ENCODE measurements at places on chromosomes 11 and 22.

- DNase-seq = no peak
These were observed 95.8 kb upstream of the RCN1 start for GRCh38 chr11:31995032-31995431.

- no peak for DNase-seq
These were observed 4.3 kb downstream of the CBX6 start for GRCh38 chr22:38867471-38868285.

GRCh38 chr22:29275167-29275566, 7.1 kb downstream of the EWSR1 start:
- DNase-seq = no peak

DNA sequence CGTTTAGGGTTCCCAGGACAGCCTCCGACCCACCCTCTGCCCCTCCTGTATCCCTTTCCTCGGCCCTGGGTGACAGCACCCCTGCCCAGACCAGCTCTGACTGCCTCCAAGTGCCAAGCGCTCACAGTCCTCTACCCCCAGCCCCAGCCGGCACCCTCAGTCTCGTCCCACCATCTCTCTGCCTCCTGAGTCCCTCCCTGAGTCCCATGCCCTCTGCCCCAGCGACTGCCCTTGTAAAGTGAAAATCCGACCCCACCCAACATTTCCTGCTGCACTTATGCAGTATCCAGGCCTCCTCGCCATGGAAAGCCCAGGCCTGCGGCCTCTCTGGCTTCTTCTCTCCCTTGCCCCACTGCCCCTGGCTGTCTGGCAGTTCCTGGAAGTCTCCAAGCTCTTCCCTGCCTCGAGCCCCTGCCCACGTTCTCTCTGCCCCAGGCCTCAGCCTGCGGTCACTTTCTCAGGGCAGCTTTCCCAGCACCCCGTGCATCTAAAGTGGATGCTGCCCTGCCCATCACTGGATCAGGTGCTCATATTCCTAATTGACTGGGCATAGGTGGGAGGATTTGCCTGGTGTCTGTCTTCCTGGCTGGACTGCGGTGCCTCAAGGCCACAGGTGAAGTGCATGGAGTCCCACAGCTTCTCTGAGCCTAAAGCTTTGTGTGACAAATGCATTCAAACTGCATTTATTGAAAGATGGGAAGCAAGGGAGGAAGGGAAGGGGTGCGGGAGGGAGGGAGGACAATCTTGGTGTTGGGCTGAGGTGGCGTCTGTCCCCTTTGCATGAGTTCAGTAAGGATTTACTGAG, 17.7 kb upstream of the IL2RB start:
- DNase-seq = no peak

- no peak for DNase-seq
These were observed 97.7 kb upstream of the SORL1-AS1 start for GRCh38 chr11:121550247-121551030.

DNA sequence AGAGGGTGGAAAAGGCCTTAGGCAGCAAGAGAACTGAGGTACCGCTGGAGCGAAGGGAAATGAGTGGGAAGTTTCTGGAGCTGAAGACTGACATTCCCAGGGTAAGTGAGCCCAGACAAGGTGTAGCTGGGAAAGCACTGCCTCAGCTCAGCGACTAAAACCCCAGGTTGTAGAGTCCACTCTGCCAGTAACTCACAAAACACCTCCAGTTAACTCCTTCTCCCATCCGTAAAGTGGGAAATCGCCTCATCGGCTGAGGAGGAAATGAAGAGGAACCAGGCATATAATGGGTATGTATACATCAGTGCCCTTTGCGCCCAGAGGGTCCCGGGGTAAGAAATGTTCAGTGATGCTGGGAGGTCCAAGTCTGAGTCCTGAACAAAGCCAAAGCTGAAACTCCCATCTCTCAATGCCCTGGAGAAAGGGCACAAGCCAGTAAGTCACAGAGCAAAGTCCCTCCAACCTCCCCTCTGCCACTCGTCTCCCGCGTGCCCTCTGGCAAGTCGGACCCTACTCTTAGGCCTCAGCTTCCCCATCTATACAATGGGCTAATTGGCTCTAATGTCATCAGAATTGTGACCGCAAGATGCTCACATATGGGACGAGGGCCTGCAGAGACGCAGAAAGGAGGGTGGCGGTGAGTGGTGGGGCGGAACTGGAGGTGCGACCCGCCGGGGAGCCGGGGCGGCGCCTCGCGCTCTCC, 588 bp downstream of the VPS37C start:
- DNase-seq = no peak

DNA sequence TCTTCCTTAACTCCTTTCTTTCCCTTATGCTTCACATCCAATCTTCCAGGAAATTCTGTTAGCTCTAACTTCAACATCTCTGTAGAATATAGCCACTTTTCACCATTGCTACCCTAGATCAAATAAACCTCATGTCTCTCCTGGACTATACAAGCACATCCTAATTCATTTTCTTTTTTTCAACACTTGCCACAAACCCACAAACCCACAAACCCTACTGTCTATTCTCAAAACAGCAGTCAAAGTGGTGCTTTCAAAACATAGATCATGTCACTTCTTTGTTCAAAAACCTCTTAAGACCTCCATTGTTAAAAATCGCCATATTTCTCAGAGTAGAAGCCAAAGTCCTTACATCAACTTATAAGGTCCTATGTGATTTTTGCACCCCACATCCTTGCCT, 94.3 kb downstream of the PIWIL4 start:
- no peak for DNase-seq

GRCh38 chr22:22120160-22120559, 124.4 kb upstream of the VPREB1 start:
- no peak for DNase-seq

DNA sequence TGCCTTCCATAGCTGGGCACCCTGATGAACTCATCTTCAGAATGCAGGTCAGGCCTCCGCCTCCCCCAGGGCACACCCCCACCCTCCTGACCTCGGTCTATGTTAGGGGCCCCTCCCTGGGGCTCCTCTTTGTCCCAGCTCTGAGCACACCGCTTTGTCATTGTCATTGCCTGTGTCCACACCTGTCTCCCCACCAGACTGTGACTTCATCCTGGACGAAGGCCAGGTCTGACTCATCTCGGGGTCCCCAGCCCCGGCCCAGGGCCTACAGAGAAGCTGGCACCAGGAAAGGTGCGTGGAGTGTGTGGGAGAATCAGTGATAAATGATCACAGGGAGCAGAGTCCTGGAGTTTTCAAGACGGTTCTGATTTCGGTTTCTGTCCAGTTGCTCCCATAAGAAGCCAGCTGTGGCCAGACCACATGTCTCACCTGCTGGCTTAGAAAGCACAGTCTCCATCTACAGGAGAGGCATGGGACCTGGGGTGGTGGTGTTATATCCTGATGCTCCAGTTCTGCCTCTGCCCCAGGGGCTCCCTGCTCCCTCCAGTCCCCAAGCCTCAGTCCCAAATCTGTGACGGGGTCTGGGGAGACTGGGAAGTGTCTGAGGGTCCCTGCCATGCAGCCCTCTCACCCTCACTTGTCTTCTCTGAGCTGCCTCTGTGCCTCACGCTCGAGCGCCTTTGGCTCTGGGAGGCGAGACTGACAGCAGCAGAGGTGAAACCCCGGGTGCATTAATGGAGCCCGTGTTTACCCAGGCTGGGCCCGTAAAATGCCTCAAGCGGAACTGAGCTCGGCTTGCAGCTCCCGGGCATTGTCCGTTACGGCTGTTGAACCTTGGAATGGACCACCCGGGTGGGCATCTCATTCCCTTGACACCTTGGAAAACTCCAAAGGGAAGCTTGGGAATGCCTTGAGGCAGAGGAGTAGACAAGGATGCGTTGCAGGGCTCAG, 85.5 kb upstream of the WNT11 start:
- no peak for DNase-seq

DNA sequence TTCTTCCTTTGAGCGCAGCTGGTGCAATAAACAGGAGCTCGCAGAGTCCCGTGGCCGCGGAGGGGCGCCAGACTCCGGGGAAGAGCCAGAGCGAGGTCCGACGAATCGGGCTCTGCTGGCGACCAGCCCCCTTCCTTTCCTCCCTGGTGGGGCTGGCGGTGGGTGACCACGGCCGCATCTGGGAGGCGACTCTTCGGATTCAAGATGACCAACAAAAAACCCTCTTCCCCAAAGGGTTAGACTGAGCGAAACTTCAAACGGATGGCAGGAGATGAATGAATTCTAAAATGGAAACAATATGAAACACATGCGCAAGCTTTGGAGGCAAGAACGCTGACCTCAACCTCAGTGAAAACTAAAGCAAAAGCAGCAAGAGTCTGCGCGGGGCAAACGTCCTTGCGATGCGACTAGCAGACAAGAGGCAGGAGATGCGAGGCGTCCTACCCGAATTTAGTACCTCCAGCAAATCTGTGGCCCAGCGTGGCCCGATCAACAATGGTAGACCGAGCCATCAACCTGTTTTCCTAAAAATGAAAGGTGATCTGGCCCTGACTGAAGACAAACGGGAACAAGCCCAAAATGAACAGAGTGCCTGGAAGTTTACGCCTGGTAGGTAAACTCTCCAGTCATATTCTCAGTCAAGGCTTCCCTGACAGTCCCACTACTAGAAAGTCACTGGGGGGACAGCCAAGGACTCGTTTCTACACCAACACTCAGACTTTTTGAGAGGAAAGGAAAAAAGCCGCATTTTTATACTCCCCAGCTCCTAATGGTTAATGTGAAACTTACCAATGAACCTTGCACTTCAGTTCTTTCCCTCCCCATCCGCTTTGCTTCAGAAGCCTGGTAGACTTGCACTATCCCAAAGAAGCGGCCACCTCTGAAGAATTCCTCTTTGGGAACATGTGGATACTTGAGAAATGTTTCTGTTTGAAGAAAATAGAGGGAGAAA, 11.6 kb downstream of the MMP3 start:
- no peak for DNase-seq

DNA sequence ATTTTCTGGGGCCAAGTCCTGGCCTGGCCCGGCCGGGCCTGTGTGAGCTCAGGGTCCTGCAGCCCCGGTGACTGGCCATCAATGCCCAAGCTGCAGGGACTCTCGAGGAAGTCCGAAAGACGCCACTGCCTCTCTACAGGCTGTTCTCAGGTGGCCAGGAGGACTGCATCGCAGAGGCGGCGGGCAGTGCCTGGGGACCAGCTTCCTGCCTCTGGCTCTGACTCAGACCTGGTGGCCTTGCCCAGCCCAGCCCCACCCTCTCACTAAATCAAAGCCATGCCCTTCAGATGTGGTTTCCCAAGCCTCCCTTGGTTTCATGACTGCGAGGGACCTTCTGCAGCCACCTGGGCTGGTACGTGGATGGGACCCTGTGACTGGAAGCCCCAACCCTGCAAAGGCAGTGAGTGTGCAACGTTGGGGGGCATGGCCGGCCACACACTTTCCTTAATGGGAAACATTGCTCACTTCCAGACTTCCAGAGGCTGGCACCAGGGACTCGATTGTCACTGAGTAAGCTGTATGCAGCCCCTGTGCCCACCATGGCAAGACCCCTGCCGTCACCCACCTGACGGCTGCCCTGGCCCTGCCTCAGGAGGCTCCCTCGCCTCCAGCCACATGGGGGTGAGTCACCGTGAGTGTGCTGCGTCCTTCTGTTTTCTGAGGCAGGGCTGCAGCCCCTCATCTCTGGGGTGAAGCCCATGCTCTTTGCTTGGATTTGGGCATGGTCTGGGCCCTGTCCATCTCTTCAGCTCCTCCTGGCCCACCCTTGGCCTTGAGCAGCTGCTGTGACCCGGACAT, 6.0 kb upstream of the FGF3 start:
- no peak for DNase-seq

- DNase-seq = no peak
These were observed 74.7 kb downstream of the MN1 start for GRCh38 chr22:27726686-27727449.

GRCh38 chr11:77082838-77083565, 16.2 kb downstream of the CAPN5 start:
- DNase-seq = no peak

DNA sequence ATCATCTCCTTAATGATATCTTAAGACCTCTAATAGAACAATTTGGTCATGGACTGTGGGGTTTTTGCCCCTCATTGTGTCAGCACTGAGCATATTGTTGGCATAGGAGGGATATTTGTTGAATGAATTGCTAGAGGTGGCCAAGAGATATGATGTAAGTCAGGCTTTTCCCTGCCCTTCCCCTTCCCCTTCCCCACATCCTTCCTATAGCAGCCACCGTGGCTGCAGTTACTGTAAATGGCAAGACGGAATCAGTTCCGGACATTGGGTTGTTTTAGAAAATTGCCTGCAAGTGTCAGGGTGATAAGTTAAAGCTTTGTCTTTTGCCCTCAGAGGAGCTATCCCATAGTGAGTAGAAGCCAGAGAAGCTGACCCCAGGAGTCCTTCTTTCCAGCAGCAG, 23.0 kb downstream of the LIMK2 start:
- no peak for DNase-seq

- DNase-seq = no peak
These were observed 4.5 kb upstream of the CYB5R2 start for GRCh38 chr11:7677796-7678201.

DNA sequence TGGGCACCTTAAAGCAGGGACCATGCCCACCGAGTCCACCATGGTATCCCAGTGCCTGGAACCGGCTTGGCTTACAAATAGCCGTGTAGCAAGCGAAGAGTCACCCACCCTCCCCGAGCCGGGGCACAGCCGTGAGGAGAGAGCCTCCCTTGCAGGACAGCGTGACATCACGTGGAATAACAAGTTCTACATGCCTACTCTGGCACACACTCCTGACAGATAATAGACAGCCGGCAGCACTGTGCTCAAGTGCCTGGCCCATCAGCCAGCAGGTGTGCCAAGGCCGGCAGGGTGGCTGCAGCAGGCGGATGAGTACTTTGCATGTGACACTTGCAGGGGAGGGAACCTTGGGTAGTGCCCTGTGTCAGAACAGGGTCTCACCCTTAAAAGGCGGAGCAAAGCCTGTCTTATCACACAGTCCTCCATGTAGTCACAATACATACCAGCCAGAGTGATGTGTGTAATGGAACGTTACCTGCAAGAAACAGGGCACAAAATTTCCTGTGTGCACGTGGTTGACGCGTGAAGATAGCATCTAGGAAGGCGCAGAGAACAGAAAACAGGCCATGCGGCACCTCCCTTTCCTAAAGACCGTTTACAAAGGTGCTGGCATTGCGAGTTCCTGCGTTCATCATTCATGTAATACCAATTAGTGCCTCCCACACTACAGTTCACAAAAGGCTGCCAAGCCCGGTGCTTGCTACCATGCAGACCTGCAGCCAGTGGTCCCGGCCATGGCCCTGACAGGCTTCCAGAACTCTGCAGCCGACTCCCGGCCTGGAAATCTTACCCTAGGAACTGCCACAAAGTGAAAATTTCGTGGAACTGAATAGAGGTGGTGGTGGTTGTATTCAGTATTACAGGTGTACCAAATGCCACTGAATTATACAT, 16.4 kb downstream of the TOM1 start:
- DNase-seq = no peak

GRCh38 chr11:77223797-77224196, 77.7 kb downstream of the GDPD4 start:
- no peak for DNase-seq

Measured in nucleus accumbens (tissue), 56 donors.